ENCODE measurements at places on chromosomes 6 and 20.

GRCh38 chr6:29447670-29448069 lies 8.6 kb downstream of the OR10C1 start:
- no peak for DNase-seq

- DNase-seq, result no peak
Observed at GRCh38 chr6:27579973-27580372, 107.1 kb upstream of the ZNF184 start.

DNA sequence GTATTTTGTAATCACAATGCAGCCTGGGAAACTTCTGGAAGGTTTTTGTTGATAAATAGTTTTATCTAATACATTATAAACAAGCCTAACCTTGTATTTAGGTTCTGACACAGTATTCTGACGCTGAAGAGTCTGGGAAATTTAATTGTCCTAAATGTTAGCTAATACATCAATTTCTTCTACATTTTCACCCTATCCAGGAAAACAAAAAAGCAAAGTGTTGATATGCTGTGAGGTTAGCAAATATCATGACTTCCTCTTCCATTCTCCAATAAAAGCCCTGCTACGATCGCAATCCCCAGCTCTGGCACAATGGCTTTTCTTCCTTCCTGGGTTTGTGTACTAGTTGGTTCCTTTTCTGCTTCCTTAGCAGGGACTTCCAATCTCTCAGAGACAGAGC lies at the start of gene C6orf58:
C6orf58 (plus strand) TSS at position 301 of the 400 bp plus-strand sequence; CDS start at position 313, 12 bp downstream.
- DNase-seq, result no peak

DNA sequence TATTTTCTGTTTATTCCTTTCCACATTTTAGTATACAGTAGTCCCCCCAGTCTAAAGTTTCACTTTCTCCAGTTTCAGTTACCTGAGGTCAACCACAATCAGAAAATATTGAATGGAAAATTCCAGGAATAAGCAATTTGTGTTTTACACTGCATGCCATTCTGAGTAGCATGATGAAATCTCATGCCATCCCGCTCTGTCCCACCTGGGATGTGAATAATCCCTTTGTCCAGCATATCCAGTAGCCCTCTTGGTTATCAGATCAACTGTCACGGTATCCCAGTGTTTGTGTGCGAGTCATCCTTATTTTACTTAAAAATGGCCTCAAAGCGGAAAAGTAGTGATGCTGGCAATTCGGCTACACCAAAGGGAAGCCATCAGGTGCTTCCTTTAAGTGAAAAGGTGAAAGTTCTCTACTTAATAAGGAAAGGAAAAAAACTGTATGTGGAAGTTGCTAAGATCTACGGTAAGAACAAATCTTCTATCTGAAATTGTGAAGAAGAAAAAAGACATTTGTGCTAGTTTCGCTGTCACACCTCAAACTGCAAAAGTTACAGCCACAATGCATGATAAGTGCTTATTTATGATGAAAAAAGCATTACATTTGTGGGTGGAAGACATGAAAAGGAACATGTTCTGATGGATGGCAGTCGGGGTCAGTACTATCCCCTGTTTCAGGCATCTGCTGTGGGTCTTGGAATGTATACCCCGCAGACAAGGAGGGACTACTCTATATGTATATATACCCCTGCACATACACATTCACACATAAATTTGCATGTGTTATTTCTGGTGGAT lies 11.3 kb downstream of the NOX3 start:
- DNase-seq, result no peak

DNA sequence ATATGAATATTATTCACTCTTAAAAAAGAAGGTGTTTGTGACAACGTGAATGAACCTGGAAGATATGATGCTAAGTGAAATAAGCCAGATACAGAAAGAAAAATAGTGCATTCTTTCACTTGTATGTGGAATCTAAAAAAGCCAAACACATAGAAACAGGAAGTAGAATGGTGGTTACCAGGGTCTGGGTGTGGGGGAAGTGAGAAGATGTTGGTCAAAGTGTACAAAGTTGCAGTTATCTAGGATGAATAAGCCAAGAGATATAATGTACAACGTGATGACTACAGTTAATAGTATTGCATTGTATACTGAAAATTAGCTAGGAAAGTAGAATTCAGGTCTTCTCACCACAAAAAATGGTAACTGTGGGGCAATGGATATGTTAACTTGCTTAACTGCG lies 151.1 kb upstream of the HCRTR2 start:
- DNase-seq, result no peak

DNA sequence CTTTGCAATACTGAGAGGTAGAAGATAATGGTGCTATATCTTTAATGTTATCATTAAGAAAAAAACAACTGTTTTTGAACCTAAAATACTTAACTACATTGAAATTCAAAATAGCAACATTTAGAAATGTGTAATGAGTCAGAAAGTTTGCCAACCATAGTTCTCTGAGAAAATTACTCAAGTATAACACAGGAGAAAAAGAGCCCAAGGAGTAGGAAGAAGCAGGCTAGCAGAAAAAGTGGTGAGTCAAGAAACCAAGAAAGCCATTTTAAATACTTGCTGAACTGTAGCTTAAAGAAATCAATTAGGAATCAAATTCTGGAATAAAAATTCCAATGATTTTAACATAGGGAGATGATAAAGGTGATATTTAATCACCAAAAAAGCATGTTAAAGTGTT lies 181.0 kb upstream of the RSPO3 start:
- DNase-seq, result no peak

- no peak for DNase-seq
Observed at GRCh38 chr20:4076033-4076432, 60.7 kb upstream of the RNF24 start.

DNA sequence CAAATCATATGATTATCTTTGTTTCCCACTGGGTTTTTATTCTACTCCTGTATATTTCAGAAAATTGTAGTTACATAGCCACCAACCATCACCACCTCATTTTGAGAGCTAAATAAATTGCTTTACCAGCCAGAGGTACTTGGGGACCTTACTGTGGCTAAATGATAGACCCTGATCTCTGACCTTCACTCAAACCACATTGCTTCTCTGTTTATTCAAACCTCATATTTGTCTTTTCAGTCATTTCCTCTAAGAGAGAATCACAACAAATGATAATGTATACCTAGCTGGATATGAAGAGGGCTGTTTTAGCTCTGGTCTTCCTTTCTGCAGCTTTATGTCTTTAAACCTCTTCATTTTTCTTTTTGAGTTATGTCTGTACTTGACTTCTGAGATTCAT lies 142.8 kb downstream of the ADGB start:
- no peak for DNase-seq

DNA sequence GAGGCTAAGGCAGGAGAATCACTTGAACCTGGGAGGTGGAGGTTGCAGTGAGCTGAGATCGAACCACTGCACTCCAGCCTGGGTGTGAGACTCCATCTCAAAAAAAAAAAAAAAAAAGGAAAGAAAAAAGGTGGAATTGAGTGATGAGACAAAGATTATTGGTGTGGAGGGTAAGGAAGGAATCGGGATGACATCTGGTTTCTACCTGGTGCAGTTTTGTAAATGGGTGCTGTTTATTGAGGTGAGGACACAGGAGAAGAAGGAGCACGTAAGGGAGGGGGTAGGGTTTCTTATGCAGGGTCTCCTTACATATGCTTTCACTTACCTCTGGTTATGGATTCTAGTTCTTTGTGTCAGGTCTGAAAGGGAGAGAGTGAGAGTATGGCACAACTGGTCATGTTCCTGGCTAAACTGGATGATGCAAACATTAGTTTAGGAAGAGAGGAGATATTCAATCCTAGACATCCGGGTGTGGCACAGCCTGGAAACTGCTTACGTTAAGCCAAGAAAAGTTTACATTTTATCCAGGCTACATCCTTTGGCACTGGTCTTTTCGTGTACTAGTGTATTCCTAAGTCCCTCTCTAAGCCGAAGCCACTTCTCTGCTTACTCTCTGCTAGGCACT lies 5.4 kb downstream of the RALY start:
- DNase-seq, result no peak

GRCh38 chr20:43909720-43910119 lies 4.9 kb upstream of the TOX2 start:
- no peak for DNase-seq

- no peak for DNase-seq
Observed at GRCh38 chr20:32536851-32537656, 48.1 kb downstream of the NOL4L start.

DNA sequence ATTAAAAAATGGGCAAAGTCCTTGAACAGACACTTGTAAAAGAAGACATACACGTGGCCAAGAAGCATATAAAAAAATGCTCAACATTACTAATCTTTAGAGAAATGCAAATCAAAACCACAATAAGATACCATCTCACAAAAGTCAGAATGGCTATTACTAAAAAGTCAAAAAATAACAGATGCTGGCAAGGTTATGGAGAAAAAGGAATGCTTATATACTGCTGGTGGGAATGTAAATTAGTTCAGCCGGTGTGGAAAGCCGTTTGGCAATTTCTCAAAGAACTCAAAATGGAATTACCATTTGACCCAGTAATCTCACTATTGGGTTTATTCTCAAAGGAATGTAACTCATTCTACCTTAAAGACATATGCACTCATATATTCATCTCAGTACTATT lies 166.6 kb downstream of the KHDC1L start:
- DNase-seq, result no peak

GRCh38 chr6:141028791-141029280 lies 1103.9 kb upstream of the GJE1 start:
- DNase-seq, result no peak

DNA sequence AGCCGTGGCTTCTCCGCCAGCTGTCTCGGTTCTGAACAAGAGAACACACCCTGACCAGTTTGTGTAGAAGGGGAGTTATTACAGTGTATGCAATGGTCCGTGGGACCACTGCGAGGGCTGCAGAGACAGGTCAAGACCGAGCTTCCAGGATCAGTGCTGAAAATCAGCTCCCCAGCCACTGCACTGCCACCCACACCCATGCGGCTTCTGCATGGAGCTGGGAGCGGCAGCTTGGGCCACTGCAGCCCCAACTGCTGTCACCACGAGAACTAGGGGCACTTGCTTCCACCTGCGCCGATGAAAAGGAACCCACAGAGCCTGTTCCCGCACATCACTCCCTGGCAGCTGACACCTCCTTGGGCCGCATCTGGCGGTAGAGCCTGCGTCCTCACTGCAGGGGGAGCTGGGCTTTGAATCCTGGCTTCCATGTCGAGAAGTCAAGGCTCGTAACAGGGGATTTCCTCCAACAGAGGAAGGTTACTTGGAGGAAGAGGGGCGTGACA lies 56.2 kb downstream of the TMEM242 start:
- no peak for DNase-seq

GRCh38 chr6:156166093-156166492 lies 611.1 kb upstream of the ARID1B start:
- DNase-seq, result no peak
